Epithelial cell of proximal tubule (primary cell): ENCODE measurements at places on chromosomes 11 and 22. TPM values are rescaled to one million over a fixed set of nuclear protein-coding genes. Genes with fewer than 3 reads are reported as not detected.

- DNase-seq = no peak
These were observed 213.9 kb upstream of the UBASH3B start for GRCh38 chr11:122441666-122442035.

GRCh38 chr11:24747275-24748251 is 250.7 kb downstream of the LUZP2 start:
- DNase-seq = no peak

CNTF gene
- 0.29 and 1.2 TPM in 2 replicates for total RNA-seq

DNA sequence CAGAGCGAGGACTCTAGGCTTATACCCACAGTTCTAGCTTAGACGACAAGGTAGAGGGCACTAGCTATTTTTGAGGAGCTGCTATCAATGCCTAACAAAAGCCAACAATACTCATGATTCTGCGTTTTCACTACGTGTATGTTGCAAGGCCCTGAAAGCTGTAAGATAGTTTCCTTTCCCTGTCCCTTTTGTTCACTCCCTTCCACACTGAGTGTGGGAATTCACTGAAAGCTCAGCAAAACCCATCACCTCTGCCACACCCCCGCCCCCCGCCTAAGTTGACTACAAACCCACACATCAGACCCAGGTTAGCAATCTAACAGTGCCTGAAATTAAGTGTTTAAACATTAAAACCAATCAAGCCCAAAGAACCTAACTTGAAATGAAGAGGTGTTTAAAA is 6.2 kb upstream of the LDLRAD3 start:
- DNase-seq = no peak

DNA sequence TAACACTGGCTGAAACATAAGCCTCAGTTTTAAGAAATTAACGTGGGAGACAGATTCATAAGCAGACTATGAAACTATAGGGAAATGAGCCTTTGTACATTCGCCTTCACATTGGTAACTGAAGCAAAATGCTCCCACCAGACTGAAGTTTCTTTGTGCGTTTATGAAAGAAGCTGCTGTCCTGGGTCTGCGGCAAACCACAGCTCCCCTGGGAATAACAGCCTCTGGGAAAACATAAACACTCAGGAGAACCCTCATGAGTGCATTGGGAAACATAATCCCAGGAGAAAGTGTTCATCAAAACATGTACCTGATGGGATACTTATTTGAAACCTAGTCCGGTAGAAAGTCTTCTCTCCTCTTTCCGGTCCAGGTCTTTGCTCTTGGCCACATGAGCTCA is 193.1 kb upstream of the LARGE1 start:
- DNase-seq = no peak

DNA sequence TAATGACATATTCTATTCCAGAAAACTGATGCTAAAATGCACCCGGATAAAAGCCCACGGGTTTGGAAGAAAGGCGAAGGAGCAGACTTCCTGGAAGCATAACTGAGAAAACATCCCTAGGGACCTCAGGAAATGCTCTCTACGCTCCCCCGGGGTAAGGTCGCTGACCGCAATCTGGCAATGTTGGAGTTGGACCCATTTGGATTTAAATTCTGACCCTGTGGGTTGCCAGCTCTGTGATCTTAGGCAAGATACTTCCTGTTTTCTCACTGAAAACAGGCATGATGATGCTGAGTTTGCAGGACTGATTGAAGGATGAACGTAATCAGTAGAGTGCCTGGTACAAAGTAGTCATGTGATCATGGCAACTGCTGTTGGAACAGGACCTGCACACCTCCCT is 1054.0 kb downstream of the NTM start:
- no peak for DNase-seq

GRCh38 chr11:62462508-62462892 is 43.7 kb downstream of the SCGB1A1 start:
- DNase-seq = no peak

DNA sequence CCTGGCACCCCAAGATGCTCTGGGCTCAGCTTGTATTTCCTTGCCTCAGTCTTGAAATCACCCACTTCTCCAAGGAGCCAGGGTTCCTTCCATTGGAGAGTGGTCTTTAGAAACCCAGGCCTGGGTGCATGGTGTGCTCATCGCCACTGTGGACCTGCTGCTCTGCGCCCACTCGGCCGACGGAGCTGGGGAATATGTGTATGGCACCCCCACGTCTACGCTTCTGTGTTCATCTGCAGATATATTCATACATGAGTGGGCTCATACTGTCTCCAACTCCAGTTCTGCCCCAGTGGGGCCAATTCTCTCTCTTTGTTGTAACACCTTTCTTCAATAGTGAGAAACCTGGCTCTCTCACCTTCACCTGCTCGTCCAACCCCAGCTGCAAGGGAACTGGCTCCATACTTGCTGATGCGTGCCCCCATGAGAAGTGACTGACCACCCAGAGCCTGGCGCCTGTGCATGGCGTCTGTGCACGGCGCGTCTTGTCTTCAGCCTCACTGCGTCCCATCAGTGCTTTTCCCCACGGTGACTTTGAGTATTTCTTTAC is 39.8 kb downstream of the KCNQ1 start:
- DNase-seq = no peak

DNA sequence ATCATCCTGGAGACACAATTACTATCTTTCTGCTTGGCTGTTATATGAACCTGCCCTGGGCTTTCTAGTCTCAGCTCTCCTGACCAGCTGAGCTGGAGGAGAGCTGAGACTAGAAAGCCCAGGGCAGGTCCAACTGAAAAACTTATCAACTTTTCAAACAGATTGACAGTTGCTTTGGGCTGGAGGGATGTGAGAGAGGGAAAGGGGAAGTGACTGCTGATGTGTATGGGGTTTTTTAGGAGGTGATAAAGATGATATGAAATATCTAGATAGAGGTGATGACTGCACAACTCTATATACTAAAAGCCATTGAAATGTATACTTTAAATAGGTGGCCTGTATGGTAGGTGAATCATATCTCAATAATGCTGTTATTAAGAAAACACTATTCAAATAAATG is 60.2 kb upstream of the CHRM4 start:
- no peak for DNase-seq

APOL6 gene
- 5.4 and 6.5 TPM in 2 replicates for total RNA-seq

DNA sequence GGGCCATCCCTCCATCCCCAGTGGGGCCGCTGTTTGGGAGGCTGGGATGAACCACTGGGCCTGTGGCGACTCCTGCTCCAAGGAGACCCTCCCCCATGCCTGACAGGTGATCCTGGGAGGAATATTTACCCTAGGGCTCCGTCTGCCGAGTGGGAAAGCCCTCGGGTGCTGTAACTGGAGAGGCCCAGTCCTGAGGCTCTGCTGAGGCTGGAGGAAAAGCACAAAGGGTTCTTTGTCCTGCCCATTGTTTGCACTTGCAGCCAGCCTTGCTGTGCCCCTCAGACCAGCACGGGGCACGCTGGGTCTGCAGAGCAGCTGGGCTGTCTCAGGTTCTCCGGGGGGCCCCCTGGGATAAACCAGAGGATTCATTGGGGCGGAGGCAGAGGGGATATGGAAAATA is 321.1 kb downstream of the MN1 start:
- DNase-seq = no peak

GRCh38 chr22:47437636-47438035 is 675.2 kb downstream of the TBC1D22A start:
- DNase-seq = no peak

GRCh38 chr11:10410844-10411200 is 44.2 kb upstream of the AMPD3 start:
- DNase-seq = peak; percentile 4

- DNase-seq = no peak
These were observed 176.2 kb downstream of the ETS1 start for GRCh38 chr11:128411150-128411549.

GRCh38 chr11:31877083-31877482 is 66.0 kb upstream of the PAX6 start:
- no peak for DNase-seq

KCNK7 gene
- 0.17 TPM in 1 of 2 replicates, not detected in the other for total RNA-seq

TEX54 gene
- total RNA-seq = not detected in 2 replicates

DNA sequence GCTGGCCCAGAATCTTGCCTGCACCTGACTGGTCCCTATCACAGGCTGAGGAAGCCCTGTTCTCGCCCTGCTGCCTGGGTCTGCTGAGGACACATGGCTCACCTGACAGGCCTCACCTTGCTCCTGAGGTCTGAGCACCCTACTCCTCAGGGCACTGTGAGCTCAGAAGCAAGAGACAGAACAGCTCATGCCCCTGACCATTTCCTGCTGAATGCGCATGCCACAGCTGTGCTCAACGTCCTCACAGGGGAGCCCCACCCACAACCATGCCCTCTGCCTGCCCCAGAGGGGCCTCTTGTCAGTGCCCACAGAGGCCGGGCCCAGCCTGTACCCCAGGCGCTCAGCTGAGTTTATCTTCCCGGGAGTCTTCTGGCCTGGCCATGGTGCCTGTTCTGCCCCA is 2.8 kb upstream of the TSPO start:
- DNase-seq = no peak

LRP5 gene
- 22.4 and 31.4 TPM in 2 replicates for total RNA-seq

RFPL3 gene
- total RNA-seq = not detected in 2 replicates

- DNase-seq = no peak
These were observed 184.2 kb downstream of the BLID start for GRCh38 chr11:121931748-121932352.

DNA sequence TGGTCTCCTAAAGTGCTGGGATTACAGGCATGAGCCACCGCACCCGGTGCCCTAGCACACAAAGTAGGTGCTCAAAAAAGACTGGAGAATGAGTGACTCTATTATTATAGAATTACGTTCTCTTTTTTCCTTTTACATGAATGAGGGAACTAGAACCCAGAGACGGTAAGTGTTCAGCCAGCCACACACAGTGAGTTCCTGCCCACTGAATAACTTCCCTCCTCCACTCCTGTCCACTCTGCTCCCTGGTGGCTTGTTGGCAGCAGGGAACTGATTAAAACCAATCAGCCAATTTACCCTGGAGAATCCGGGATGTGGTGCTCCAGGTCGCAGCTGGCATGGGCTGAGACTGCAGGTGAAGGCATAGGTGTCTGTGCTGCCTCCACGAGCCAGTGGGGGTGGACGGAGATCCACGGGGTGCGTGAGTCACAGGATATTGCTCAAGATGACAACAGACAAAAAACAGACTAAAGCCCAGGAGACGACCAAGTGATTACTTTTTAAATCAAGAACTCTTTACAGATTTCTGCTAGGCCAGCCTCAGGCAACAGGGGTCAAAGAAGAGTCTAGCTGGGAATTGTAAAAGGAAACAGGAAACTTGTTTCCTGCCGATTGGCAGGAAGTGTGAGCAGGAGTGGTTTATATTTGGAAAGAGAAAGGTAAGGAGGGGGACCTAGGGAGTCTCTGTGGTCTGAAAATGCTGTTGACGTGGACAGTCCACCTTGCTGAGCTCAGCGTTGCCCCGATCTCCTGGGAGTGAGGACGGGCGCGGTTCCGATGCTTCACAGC is 95.2 kb upstream of the TP53I11 start:
- peak; percentile 27 for DNase-seq

DNA sequence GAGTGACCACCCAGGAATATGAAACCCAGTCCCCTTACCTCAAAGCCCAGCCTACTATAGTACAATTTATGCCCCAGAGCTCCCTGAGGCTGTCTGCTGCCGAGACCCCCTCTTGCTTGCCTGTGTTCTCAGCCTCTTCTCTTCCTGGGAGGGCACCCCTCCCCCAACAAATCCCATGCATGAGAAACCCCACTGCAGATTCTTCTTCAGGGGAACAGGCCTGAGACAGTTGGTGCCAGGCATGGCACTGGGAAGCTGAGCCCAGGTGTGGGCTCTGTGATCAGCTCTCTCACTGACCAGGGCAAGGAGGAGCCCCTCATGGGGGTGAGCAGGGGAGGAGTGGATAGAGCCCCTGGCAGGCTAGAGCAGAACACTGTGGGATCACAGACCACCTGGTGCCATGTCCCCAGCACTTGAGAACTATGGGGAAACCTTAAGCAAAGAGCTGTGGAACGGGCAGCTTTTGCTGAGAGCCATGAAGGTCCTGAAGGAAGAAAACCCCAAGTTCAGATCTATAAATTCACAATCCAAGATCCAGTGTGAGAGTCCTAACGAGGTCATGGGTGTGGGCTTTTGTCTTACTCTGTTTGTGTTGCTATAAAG is 46.5 kb upstream of the TH start:
- no peak for DNase-seq

GRCh38 chr22:48365386-48365785 is 1462.3 kb downstream of the BRD1 start:
- no peak for DNase-seq

GRCh38 chr11:69074375-69075140 is 25.8 kb downstream of the TPCN2 start:
- no peak for DNase-seq

DNA sequence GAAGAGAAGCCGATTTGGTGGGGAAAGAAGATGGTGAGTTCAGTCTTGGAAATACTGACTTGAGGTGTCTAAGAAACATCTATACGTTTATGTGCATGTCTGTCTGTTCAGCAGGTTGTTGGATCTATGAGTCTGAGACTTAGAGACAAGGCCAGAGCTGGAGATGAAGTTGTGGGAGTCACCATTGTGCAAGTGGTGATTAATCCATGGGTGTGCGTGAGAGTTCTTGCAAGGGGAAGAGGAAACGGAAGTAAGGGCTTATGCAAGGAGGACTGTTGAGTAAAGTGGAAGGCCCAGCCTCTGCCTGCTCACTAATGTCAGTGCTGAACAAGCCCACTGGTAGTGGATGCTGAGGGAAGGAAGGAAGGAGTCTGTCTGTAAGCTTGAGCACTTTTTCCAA is 9.7 kb downstream of the TMEM45B start:
- no peak for DNase-seq

POU2F3 gene
- total RNA-seq = 0.58 and 1.4 TPM in 2 replicates

DNA sequence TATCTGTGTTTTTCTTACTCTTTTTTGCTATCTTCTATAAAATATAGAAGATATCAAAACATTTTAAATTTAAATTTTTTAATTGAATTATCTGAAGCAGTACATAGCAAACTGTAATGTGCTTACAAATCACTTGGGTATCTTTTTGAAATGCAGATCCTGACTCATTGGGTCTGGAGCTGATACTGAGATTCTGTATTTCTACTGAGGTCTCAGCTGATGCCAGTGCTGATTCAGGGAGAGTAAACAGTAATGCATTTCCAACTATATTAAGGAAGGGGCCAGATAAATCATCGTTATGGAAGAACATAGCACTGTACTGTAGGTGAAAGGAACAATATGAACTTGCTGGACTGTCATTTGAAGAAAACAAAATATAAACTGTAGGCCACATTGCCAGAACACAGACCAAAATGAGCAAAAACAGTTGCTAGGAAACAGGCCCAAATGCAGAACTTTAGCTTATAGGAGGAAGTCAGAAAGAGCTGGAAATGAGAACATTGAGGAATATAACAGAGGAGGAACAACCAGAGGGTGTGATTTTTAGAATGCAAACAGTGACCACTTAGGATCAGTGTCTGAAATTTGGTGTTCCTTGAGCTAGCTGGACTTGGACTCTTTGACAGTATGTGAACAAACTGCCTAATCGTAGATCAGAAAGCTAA is 3.3 kb downstream of the ARL14EP start:
- no peak for DNase-seq

GRCh38 chr11:10673501-10674062 is 20.0 kb downstream of the IRAG1 start:
- DNase-seq = no peak
